Uterus (tissue), 4 donors: ENCODE measurements at places on chromosomes 1 and 21. TPM values are rescaled to one million over a fixed set of nuclear protein-coding genes. Genes with fewer than 3 reads are reported as not detected.

DNA sequence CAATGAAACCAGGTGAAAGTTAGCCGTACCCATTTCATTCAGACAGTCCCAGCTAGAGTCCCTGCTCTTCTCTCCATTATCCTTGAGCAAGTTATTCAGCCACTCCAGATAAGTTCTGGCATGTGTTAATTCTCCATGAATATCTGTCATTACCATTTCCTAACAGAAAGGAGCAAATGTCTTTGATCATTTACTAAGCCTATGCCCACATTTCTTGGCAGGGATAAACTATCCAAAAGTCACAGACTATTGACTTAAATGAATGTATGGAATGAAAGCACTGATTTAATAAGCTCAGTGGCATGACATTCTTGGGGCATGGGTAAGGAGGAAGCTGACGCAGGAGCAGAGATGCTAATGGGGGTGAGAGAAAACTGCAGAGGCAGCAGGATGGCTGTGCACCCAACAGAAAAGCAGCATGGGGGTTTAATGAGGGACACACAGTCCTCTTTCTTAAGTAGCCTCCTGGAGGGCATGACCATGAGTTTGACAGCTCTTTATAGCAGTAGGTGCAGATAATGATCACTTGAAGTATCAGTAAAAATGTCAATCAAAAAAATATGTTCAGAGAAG, 17.6 kb upstream of the DHCR24 start:
- H3K27me3 ChIP-seq: no peaks in the 10 kb centered on the region
- no peaks in the 10 kb centered on the region for H3K4me1 ChIP-seq
- H3K4me3 ChIP-seq: no peak overlapping the region
- no peaks in the 10 kb centered on the region for H3K36me3 ChIP-seq
- H3K27ac ChIP-seq: no peak overlapping the region

The MX2 gene
- 0.29 TPM for total RNA-seq

The FOXE3 gene
- not detected for total RNA-seq

- H3K27me3 ChIP-seq: no peaks in the 10 kb centered on the region
- no peak overlapping the region for H3K27ac ChIP-seq
- no peak for DNase-seq
- H3K36me3 ChIP-seq: no peaks in the 10 kb centered on the region
- no peak overlapping the region for H3K4me3 ChIP-seq
- no peaks in the 10 kb centered on the region for H3K4me1 ChIP-seq
These were observed 59.4 kb upstream of the SERBP1 start for GRCh38 chr1:67489643-67490042.
